T-helper 9 cell (primary cell): ENCODE measurements at places on chromosomes 16 and 17.

DNA sequence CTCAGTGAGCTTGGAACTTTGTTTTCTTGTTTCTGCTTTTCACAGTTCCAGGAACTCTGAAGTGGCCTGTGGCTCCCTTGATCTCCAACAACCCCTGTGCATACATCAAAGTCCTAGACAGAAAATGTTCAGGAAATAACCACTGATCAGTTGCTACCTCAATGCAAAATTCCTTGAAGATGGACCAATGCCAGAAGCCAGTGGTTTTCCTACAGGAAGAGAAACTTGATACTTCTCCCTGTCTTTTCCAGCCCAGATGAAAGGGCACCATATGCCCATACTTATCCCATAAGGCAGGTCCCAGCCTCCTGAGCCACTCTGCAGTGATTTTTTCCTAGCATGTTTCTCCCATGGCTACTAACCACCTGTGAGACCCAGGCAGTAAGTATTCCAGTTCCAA lies 12.3 kb upstream of the CDRT4 start:
- no peak for DNase-seq

GRCh38 chr17:45393411-45393810 lies 39.3 kb downstream of the ARHGAP27 start:
- no peak for DNase-seq

DNA sequence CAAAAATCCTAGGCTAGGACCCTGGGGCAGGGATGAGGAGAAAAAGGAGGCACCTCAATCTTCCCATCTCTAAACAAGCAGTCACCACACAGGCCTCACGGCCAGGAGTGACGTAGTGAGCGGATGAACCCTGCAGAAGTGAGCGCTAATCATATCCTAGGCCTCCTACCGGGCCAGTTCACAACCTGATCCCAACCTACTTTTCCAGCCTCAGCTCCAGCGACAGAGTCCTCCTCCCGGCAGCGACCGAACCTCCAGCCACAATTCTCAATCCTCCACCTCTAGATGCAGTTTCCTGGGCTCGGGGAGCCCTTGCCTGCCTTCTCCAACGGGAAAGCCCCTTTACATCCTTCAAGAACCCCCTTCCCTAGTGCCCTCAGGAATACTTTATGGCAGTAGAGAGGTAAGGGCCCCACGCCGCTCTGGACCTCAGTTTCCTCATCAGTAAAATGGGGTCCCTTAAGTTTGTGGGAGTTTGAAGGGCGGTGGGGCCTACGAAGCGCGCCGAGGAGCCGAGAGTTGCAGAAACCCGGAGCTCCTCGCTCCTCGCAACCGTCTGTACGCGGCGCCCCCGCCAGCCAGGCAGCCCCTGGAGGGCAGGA lies 1.4 kb downstream of the ZNF668 start:
- no peak for DNase-seq

DNA sequence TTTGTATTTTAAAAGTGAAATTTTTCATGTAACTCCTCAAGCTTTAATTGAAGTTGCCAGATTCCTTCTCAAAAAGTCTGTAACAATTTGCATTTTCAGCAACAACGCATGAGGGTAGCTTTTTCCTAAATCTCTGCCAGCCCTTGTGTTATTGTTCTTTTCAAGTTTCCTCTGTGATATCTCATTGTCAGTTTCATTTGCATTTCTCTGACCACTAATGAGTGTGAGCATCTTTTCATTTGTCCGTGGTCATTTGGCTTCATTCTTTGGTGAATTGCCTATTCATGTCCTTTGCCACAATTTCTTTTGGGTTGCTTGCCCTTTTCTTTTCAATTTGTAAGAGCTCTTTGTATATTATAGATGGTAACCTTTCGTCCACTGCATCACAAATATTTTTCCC lies 68.0 kb upstream of the NKD1 start:
- no peak for DNase-seq
